Progenitor cell of endocrine pancreas (in vitro differentiated cells): ENCODE measurements at places on chromosomes 5 and 9.

DNA sequence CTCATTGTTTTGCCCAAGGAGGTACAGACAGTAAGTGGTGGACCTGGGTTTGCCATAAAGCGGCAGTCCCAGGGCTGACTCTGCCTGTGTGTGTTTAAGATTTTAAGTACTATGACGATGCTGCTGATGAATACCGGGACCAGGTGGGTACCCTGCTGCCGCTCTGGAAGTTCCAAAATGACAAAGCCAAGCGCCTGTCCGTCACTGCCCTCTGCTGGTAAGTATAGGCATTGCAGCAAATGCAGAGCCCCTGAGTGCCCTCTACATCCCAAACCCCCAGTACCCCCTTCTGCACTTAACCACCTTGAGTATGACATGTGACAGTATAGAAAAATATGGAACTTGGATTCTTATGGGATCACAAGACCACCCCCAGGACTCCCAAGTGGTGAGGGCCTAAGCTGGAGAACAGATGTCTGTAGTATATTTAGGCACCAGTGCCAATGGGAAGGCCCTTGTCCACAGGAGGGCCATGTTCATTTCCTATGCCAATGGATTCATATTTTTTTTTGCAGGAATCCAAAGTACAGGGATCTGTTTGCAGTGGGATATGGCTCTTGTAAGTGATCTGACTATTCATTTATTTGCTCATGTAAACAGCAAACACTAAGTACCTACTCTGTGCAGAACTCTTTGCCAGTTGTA, 22.0 kb downstream of the ENHO start:
- DNase-seq, result peak; percentile 61

- peak; percentile 20 for DNase-seq
Observed at GRCh38 chr5:149636861-149637246, 55.6 kb downstream of the ARHGEF37 start.

GRCh38 chr5:109982966-109983534, 293.3 kb downstream of the MAN2A1 start:
- DNase-seq, result no peak

- DNase-seq, result no peak
Observed at GRCh38 chr5:55385846-55386245, 78.1 kb downstream of the MTREX start.

DNA sequence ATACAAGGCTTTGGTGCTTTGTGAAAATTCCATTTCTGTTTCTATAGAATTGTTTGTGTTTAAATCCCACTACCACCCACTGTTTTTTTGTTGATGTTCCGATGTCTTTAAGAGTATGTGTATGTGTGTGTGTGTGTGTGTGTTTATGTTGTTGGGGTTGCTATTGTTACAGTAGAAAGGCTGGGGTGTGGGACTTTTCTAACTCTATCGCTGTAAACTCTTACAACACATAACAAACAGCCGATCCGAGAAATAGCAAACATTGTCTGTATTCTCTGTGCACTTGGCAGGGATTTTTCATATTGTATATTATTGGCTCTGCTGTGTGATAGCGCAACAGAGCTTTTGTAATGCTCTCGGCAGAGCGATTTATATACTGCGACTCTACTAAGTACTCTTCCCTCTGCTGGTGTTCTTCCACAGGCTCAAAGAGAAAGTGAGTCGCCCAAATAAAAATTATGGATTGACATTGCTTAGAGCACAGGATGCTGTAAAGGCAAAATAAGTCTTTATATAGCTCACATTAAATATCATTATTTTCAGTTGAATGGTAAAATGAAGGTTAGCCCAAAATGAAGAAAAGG, 492.2 kb upstream of the ARRDC3 start:
- DNase-seq, result no peak

DNA sequence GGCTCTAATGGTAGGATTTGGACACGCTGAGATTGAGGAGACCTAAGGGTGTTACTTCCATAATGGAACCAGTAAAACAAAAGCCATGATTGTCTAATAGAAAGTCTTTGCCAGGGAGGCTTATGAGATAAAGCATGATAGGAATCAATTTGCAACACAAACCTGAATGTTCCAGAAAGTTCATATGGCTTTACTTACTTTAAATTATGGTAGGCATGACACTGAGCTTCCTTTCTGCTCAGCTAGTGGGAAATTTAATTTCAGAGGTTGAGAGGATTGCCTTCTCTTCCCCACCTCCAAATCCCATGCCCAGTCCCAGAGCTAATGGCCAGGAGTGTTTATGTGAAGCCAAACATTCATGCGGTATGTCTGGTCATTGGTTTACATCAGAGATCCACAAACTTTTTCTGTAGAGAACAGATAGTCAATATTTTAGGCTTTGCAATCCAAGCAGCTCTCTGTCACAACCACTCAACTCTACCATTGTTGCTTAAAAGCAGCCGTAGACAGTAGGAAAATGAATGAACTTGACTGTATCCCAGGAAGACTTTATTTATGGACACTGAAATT, 114.5 kb downstream of the UGCG start:
- DNase-seq, result no peak

DNA sequence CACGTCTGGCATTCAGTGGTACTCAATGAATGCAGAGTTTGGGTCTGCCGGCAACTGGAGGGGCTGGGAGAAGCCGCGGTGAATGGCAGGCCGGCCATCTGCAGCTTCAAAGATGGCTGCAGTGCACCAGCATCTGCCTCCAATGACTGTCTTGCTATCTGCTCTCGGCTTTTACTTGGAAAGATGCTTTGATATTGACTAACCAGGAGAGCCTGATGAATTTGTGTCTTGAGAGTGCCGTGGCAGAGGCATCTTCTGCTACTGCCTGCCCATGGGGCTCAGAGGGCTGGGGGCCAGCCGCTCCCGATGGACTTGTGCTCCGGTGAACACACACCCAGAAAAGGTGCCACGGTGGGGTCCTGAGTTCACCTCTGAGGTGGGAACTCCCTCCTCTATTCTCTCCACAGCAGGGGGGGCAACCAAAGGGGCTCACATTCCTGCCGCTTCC, 164.5 kb downstream of the COL23A1 start:
- DNase-seq, result no peak

DNA sequence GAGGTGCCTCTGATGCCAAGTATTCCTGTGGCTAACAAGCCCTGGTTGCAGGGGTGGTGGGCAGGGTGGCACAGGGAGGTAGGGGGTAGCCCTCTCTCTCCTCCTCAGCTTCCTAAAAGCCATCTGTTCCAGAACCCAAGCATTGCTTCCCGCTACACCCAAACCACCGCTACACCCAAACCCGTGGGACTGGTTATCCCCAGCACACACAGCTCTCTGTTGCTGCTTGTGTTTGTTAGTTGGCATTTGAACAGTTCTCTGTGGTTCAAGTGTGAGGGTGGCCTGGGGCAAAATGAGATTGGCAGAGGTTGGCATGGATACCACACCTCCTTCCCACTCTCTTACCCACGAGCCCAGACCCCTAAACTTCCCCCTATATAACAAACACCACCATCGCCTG, 40.4 kb downstream of the SPARC start:
- DNase-seq, result no peak

- DNase-seq, result no peak
Observed at GRCh38 chr5:172334196-172334595, 50.6 kb upstream of the UBTD2 start.

GRCh38 chr5:111124793-111125192, 32.6 kb downstream of the WDR36 start:
- DNase-seq, result no peak

DNA sequence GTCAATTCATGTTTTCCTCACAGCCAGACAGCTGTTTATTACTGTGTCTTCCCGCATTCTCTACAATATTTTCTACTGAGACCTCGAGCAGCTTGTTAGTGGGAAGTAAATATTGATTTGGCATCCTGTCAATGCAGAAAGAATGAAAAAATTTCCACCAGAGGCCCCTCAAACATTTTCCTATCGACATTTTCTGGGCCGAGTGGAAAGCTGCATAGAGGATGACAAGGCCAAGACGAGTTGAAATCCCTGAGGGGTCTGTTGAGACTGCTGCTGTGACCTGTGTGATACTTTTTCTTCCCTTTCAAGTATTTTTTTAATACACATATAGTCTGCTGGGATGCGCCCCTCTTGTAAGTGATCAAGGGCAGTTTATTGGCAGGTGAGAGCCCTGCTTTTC, 91.4 kb upstream of the SH3GL2 start:
- no peak for DNase-seq

DNA sequence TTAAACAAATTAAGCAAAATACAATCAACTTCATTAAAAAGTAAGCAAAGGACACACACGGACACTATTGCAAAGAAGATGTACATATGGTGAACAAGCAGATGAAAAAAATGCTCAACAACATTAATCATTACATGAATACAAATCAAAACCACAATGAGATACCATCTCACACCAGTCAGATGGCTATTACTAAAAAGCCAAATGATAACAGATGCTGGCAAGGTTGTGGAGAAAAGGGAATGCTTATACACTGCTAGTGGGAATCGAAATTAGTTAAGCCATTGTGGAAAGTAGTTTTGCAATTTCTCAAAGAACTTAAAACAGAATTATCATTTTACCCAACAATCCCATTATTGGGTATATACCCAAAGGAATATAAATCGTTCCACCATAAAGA, 636.2 kb upstream of the ST8SIA4 start:
- DNase-seq, result no peak

GRCh38 chr9:6739218-6739617, 18.6 kb upstream of the KDM4C start:
- DNase-seq, result no peak

DNA sequence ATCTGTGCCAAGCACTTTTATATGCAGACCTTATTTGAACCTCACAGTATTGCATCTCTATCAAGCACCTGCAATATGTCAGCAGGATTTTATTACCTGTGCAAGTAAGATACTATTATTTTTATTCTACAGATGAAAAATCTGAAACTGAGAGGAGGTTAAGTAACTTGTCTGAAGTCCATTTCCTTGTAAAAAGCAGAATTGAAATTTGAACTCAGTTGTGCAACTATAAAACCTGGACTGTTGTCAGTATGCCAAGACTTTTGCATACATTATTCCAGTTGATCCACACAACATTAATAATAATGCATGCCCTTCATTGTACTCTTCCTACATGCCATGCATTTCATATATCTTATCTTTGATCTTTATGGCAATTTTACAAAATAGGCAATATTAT, 82.2 kb upstream of the BRINP1 start:
- DNase-seq, result no peak
